ENCODE measurements at places on chromosomes 13 and 19.

GRCh38 chr13:30802501-30802900 is 67.2 kb downstream of the ALOX5AP start:
- no peak for DNase-seq

DNA sequence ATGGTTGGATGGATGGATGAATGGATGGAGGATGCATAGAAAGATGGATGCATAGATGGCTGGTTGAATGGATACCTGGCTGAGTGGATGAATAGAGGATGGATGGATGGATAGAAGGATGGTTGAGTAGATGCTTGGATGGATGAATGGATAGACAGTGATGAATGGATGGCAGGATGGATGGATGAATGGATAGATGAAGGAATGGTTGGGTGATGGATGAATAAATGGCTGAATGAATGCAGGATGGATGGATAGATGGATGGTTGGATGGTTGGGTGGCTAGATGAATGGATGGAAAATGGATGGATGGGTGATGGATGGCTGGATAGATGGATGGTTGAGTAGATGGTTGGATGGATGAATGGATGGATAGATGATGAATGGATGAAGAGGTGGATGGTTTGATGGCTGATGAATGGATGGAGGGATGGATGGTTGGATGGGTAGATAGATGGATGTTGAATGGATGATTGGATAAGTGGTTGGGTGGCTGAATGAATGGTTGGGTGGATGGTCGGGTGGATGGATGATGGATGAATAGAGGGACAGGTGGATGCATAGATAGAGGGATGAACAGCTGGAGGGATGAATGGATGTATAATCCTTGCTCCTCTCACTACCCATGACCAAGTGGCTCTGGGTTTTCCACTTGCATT is 3.6 kb upstream of the SULT2B1 start:
- no peak for DNase-seq

DNA sequence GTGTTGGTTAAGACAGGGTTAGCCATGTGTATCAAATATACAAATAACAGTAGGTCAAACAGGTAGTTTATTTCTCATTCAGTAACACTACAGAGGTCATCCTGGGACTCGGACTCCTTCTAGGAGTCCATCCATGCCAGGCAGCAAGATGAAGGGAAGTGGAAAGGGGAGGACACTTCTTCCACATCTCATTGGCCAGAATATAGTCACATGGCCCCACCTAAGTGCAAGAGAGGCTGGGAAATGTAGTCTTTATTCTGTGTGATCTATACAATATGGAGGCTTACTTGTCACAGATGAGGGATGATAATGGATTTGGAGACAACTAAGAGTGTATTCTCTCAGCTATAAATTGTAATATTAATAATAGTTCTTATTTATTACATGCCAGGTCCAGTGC is 31.1 kb downstream of the RDH8 start:
- DNase-seq: no peak

DNA sequence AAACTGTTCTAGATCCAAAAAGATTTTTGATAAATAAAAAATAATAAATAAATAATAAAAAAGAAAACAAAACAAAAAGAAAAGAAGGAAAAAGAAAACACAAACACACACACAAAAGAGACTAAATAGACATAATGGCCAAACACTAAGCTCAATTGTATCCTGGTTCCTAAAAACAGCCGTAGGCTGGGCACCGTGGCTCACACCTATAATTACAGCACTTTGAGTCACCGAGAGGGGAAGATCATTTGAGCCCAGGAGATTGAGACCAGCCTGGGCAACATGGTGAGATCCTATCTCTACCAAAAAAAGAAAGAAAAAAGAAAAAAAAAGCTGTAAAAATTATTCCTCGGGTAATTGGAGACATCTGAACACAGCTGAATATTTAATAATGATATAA is 8.9 kb downstream of the ETHE1 start:
- DNase-seq: no peak

- DNase-seq: no peak
Observed at GRCh38 chr13:46598140-46598819, 45.3 kb downstream of the LRCH1 start.

DNA sequence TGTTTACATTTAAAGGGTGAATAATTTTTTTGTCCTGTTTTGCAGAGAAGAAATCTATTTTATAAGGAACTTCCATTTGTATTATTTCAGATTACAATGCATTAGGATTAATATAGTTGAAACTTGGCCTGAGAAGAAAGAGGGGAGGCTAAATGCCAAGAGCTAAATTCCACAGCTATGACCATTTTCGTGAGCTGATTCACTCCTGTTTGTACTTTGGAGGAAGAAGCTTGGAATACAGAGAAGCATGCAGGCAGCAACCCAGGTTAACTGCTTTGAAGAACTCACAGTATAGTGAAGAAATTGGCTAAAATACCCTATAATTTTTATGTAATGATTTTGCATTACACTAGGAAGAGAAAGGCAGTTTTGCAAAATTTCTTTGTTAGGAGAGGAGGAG is 309.4 kb upstream of the KLF12 start:
- DNase-seq: no peak

- DNase-seq: no peak
Observed at GRCh38 chr19:4534836-4535658, at the start of gene PLIN5. Gene PLIN5, minus strand, starts transcription at chr19:4535224. Its CDS starts 1,150 bp downstream, at chr19:4534074.

DNA sequence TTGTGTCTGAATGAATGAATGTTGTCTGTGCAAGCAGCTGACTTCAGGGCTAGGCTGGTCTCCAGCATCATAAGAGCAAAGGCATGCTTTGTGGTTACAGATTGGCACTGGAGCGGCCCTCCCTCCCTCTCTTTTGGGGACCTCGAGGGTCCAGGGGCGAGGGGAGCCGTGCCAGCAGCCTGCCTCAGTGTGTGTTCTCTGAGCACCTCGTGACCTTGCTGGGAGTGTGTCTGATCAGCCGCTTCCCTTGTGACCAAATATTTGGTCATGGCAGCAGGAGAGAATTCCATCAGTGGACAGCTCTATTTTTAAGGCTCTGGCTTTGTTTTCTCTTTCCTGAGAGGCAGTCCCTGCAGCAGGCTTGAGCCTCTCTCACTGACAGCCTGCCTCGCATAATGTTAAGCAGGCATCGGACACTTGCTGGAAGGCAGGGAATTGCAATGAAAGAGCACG is 329.7 kb downstream of the UQCRFS1 start:
- no peak for DNase-seq
